ENCODE measurements at places on chromosomes 5 and 9.

DNA sequence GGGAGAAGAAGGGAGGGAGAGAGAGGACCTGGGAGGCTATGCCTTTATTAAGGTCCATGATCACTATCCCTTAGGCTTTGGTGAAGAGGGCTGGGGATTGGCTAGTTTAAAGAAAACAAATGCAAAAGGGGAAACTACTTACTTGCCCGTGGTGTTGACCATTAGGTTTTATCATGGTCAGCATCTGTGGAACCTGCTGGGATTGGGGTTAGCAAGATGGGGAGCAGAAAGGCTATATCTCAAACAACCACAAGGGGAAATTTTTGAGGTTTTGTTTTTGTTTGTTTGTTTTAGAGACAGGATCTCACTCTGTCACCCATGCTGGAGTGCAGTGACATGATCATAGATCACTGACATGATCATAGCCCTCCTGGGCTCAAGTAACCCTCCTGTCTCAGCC lies 9.0 kb upstream of the RAD23B start:
- DNase-seq = no peak

GRCh38 chr9:3960661-3961144 lies 339.2 kb downstream of the GLIS3 start:
- DNase-seq = no peak

DNA sequence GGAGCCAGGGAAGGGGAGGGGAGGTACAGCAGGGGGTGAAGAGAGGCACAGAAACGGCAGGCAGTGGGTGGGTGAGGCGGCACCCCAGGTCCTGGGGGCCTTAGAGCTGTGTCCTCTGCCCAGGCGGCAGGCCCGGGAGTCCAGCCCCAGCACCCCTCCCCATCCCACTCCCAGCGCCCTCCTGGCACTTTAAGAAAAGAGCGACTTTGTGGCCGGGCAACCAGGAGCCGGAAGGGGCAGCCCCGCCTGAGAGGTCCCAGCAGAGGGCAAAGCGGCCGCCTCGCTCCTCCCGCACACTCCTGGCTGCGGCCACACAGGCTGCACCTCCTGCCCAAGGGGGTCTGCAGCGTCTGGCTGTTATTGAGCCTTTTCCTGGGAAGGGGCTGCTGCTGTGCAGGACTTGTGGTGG lies 42.6 kb downstream of the NACC2 start:
- peak; percentile 47 for DNase-seq

GRCh38 chr9:14228602-14229001 lies 85.3 kb downstream of the NFIB start:
- no peak for DNase-seq

- DNase-seq = peak; percentile 27
Observed at GRCh38 chr9:133496861-133497842, 18.3 kb upstream of the SLC2A6 start.

DNA sequence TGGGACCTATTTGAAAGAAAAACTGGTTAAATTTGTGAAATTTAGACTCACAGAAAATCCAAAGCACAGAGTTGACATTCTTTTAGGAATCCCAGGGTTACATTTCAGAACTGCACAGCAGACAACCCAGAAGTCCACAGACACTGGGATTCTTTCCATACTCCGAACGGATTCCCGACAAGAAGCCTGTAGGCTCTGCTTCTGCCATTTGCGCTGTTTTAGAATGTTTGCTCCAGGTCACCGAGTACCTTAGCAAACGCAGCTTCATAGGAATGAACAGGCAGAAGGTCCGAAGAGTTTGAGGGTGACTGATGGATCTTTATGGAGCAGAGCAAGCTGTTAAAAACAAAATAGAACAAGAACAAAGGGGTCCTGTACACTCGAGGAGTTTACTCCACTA lies 84.5 kb upstream of the NFIB start:
- no peak for DNase-seq

DNA sequence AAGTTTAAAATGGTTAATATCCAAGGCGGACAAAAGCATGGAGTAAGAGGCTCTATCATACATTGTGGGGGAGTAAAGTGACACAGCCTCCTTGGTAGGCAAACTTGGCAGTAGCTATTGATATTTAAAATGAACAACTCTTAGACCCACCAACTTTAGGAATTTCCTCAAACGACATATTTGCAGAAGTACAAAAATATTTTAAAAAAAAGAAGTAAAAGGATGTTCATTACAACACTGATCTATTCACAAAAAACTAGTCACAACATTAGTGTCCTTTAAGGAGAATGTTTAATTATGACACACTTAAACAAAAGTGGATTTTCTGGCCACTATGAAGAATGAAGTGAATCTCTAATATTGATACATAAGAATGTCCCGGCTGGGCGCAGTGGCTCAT lies 1.7 kb downstream of the ALG2 start:
- no peak for DNase-seq

GRCh38 chr9:82776508-82776907 lies 286.4 kb downstream of the RASEF start:
- DNase-seq = no peak

DNA sequence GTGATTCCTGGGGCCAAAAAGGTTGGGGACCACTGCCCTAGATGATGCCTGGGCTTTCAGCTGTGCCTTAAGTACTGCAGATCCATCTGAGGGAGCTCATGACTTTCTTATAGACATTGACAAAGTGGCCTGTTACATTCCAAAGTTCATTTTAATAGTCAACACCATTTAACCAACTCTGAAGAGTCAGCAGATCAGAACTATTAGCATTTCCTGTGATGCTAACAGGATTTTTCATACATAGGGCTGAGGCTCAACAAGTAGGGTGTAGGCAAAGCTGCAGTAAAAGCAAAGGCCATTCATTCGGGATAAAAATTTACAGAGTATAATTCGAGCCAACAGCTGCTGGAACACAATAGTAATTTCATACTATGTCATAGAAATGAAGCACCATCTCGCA lies 105.4 kb downstream of the LPAR1 start:
- no peak for DNase-seq

DNA sequence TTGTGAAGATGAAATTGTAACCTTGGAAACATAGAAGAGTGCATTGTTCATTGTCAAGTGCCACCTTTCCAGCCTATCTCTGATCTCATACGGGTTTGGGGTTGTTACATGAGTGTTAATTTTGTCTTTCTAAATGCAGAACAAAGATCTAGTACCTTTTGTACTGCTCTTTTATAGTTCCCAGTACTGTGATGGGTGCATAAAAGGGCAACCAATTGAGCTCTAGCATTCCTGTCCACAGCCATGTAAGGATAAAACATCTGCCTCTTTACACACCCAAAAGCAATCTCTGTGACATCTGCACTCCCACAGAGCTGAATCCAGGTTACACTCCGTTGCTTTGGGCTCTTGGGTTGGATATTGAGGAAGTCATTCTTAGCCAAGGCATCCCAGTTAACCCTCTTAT lies 255.2 kb downstream of the SGCD start:
- no peak for DNase-seq

GRCh38 chr5:16528382-16529110 lies 62.9 kb upstream of the ZNF622 start:
- no peak for DNase-seq

DNA sequence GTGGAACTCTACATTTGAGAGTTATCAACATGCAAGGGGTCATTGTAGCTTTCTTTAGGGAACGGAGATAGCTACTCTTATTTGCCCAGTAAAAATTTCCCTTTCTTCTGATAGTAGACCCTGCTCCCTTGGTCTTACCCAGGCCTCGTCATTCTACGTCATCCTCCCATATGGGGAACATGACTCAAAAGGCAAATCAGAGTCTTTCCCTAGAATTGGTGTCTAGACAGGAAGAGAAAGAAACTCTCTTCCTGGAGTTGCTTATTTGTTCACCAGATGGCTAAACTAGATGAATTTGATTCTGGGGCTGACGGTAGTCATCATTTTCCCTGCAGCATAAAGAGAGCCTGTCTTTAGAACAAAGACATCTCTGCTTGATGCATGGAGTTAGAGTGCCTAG lies 12.2 kb upstream of the SLC38A9 start:
- DNase-seq = no peak

DNA sequence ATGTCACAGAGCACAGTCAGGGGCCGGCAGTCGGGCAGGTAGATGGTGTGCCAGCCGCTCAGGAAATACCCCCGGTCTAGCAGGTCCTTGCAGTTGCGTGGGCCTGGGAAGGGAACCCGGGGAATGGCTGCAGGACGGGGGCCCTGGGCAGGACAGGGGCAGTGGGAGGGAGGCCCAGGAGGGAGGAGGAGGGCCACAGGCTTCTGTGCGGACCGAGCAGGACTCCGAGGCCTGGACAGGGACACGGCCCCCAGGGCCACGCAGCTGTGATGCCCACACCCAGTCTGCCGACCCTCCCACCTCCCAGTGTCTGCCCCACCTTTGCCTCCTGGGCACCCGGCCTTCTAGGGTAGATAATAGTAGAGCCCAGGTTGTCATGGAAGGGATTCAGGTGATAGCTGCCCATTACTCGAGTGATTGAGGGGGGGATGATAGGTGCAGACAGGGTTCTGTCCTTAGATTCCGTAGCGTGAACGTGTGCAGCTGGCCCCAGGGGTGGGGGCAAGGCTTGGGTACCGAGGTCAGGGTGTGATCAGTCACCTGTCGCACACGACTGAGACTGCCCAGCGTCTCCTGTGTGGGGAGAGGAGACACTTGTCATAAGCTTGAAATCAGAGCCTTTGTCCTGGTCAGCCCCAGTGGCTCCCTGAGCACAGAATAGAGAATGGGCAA lies 4.5 kb downstream of the FCN1 start:
- no peak for DNase-seq

- DNase-seq = no peak
Observed at GRCh38 chr5:168995024-168995423, 305.9 kb downstream of the SLIT3 start.

- no peak for DNase-seq
Observed at GRCh38 chr5:132237141-132237540, 9.5 kb upstream of the P4HA2 start.

- no peak for DNase-seq
Observed at GRCh38 chr5:163870441-163870840, 365.0 kb downstream of the MAT2B start.

DNA sequence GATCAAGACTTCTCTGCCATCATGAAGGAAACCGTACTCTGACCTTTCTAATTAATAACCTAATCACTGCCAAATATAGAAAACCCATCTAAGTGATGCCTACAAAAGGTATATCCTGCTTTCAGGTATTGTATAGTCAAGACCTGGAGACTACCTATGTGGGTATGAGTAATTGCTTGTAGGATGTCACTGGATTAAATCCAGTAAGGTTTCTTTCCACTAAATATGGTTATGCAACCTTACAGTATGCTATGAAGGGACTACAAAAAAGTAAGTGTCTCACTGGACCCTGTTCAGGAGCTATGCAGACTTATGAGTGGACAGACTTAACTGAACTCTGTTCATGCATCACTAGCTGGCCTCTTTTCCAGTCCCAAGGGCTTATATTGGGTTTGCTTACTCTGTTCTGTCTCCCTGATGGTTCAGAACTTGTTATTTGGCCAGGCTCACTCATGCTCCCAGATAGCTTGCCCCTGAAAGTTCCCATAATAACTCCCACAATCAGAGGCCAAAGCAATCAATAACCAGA lies 51.1 kb downstream of the PDE6A start:
- no peak for DNase-seq

GRCh38 chr9:118624608-118625007 lies 744.6 kb downstream of the BRINP1 start:
- DNase-seq = no peak

- no peak for DNase-seq
Observed at GRCh38 chr5:124718380-124718789, 28.1 kb downstream of the ZNF608 start.

DNA sequence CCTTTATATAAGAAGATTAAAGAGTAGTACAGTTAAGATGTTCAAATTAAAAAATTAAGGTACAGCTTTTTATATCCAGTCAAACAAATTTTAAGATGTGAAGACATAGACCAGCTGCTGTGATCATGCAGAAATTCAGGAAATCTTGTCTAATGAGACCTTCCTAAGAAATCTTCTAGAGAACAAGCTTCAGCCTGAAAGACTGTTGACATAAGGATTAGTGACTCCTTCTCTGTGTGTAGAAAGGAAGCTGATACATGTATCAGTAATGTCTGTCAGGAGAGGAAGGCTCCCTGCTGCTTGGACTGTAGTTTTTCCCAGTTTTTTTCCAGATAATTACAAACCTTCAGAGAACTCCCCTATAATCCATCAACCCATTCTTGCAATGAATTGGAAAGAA lies 75.8 kb upstream of the PCSK5 start:
- DNase-seq = no peak

DNA sequence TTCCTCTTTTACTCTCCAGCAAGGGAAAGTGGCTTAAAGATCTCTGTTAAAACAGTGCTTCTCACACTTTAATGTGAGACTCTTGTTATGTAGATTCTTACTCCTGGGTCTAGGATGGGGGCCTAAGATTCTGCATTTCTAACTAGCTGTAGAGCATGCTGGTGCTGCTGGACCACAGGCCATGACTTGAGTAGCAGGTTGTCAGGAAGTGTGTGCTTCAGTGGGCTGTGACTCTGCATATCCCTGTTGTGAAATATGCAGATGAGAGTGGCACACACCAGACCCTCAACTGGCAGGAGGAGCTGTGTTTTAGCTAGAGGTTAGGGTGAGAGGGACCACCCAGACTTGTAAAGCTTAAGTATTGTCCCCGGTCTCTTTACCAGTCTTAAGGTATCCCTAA lies 191.1 kb upstream of the DMRT1 start:
- no peak for DNase-seq

DNA sequence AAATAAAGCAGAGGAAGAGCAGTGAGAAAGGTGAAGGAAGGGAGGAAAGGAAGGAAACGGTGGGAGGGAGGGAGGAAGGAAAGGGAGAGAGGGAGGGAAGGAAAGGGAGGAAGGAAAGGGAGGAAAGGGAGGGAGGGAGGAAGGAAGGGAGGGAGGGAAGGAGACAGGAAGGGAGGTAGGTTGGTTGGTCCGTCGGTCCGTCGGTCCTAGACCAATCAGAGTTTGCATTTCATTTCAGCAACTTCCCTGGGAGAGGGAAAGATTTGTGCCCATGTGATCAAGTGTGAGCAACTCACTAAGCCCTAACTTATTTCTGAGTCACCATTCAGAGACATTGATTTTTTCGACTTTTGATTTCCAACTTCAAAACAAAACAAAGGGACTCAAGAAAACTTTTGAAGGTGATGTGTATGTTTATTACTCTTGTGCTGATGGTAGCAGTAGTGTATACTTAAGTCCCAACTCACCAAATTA lies 18.8 kb downstream of the NANS start:
- no peak for DNase-seq

- no peak for DNase-seq
Observed at GRCh38 chr5:123855609-123856008, 343.6 kb downstream of the CSNK1G3 start.

GRCh38 chr9:137055385-137056364 lies 1.8 kb upstream of the ENTPD2 start:
- no peak for DNase-seq

GRCh38 chr9:111678293-111678692 lies 16.9 kb downstream of the GNG10 start:
- DNase-seq = no peak

- DNase-seq = no peak
Observed at GRCh38 chr9:99385215-99385614, 163.1 kb downstream of the SEC61B start.

- DNase-seq = no peak
Observed at GRCh38 chr5:60018091-60018490, 124.6 kb upstream of the PDE4D start.

Measured in nephron progenitor cell (in vitro differentiated cells).